ENCODE measurements at places on chromosomes 7 and 10.

DNA sequence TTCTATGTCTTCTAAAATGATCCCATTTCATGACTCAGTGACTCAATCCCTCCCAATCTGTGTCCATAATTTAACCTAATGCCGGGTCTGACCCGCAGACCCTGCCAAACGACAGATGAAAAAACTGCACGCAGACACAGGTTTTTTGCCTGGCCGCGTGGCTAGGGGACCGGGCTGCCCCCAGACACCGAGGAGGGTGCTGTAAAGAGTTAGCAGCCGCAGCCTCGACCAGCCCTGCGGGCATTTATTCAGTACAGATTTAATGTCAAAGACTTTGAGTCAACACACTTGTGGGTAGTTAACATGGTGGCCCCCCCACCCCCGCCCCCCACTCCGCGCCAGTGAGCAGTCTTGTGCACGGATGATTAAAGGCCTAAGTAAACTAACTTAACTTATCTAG, 1324.7 kb downstream of the GATA3 start:
- no peak for DNase-seq

DNA sequence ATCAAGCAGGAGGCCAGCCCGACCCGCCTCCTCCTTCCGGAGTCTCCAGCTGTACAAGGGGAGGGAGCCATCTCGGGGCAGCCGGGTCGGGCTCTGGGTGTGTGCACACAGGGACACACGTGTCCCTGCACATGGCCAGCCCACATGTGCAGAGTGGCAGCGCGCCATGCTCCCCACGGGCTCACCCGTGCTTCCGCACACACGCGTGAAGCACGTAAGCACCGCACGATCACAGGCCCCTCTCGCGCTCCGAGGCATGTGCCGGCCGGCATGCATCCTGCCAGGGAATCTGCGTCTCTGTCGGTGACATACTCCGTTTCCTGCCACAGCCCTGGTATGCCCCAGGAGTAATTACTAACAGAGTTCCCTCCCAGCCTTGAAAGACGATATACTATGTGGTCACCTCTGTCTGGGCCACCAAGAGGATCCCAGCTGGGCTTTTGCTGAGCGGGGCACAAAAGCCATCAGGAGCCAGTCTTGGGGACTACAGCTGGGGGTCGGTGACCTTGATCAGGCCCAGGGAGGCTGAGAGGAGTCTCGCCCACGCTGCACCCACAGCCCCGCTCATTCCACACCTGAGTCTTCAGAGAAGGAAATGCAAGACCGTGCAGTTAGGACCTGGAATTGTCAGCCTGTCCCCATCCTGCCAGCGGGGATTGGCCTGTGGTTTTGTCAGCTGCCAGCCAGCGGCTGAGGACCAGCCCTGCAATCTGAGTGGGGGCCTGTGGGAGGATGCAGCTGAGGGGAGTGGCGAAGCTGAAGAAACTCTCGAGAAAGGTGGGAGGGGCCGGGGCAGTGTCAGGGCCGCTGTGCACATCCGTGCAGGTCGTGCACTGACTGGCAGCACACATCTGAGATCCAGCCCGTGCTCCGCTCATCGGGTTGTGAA, 11.0 kb upstream of the LFNG start:
- DNase-seq = no peak

GRCh38 chr7:123789817-123790216, 41.0 kb upstream of the WASL start:
- DNase-seq = no peak

GRCh38 chr7:135616136-135616535, 46.2 kb upstream of the STMP1 start:
- DNase-seq = no peak

GRCh38 chr7:12670000-12670729, 17.3 kb upstream of the ARL4A start:
- no peak for DNase-seq

DNA sequence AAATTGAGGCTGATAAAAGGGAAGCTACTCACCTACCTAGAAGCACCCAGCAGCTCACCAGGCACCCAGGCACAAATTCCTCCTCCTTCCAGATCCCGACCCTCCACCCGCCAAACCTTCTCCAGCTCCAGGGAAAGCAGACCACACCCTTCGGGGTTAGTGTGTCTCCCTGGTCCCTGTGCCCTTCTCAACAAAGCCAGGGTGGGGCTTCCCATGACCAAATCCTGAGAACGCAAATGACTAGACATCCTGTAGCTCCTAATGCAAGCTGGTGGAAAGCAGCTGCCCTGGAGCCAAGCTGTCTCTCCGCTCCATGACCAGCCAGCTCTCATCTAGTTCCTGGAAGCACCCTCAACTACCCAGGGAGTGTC, 4.4 kb downstream of the TBX20 start:
- no peak for DNase-seq

DNA sequence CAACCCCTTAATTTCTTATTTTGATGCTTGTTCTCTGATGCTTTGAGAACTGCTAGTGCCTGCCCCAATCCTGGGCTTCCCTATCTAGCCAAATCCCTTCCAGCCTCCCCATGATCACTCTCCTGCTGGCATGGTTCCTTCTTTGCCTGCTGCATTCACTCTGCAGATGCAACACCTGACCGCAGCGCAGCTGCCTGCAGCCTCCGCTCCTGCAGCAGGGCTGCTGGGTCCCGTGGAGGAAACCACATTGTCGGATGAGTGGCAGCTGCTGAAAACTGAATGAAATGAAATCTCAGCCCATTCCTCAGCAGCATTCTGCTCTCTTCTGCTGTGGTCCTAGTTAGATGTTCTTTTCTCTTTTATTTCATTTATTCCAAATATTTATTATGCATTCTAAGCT, 320.3 kb downstream of the CCDC3 start:
- no peak for DNase-seq

DNA sequence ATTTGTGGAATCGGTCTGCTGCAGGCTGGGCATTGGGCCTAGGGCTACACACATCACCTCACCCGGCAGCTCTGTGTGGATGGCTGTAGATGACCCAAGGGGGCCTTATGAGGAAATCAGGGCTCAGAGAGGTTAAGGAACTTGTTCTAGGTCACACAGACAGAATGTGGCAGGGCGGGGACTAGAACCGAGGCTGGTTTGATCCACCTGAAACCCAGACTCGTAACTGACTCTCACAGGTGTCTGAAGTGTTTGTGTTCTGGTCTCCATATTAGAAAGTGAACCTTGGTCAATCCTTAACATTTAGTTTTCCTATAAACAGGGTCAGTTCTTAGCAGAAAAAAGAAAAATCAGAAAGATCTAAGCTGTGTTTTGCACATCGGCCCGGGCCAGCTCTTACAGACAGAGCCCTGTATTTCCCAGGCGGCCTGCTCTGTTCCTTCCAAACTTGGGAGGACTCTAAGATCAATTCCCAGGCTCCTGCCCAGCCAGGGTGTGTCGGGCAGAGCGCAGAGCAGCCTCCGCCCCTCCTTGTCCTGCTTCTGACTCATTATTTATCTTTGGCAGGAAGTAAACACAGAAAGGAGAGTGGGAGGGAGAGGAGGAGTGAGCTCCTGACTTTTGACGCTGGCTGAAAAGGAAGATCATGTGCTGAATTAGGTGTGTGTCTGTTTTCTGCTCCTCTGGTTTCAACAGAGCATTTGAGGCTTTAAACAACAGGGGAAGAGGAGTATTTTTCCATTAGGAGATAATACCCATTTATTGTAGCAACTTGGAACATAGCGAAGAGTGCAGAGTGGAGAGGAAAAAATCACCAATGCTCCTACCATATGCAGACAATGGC, 74.1 kb downstream of the TACC2 start:
- DNase-seq = peak; percentile 28

- no peak for DNase-seq
These were observed 357.6 kb downstream of the DPP6 start for GRCh38 chr7:154409703-154410311.

DNA sequence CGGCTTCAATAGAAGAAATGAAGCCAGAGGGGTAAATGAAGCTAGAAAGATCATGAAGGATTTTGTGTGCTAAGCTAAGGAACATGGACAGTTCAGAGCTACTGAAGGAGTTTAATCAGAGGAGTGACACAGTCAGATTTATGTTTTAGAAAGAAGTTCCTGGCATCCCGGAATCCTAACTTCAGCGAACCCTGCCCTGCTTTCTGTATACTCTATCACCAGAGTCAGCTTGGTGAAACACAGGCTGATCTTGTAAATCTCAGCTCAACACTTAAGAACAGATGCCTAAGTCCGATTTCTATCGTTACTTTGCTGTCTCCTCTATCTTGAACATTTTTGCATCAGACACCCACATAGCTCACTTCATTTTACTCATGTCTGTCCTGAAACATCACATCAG, 9.1 kb downstream of the AHR start:
- DNase-seq = no peak

DNA sequence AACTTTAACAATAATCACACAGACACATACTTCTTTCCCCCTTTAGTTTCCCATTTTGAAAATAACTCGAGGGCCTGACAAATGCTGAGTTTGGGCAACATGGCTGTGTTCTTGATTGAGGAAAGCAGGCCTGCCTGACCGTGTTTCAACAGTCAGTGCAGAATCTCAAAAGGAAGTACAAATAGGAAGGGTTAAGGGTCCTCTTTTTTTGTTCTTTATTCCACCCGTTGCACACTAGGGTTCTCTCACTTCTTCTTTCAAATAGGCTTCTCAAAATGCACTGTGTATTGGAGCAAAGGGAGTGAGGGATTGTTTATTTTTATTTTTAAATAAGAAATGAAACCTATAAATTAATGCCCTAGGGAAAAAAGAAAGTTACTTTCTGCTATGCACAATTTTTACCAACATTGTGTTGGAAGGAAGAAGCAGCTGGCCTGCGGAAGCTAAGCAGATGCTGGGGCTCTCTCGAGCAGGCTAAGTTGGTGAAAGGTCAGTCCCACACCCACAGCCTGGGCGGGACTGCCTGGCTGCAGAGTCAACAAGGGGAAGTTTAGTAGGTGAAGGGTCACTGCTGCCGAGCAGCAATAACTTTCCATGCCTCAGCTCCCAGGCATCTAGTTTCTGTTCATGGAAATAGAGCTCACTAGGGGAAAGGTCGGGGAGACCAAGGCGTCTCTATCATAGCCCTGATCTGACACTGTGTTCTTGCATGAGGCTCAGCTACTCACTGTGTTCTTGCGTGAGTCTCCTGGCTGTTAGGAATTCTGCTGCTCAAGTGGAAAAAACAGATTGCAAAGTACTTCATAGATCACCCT, 12.2 kb upstream of the PDK4 start:
- DNase-seq = no peak

DNA sequence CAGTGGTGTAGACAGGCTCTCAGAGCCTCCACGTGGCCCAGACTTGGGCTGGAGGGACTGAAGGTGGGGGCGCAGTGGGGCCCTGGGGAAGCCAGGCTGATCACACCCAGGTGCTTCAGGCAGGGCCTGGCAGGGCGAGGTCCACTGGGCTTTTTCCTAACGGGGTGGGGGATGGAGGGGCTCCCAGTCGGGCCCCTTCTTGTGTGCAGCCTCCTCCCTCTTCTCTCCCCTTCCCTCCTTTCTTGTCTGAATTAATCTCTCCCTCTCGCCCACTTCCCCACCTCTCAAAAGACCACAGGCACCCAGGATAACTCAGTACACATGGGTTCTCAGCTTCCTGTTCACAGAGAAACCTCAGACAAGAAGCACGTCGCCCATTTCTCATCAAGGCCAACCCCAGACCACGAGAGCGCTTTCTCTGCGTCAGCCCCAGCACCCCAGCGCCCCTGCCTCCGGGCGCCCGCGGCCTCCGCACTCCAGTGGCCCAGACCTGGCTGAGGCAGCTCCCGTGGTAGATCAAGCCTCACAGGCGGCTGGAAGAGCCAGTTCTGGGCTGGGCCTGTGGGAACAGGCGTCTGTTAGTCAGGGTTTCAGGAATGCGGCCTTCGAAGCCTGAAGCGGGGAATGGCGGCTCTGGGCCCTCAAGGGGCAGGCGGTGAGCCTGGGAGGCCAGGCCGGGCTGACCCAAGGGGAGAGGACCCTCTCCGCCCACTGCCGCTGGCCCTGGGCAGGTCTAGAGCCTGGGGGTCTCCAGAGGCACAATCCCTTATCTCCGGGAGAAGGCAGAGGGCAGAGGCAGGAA, 50.6 kb downstream of the PWWP2B start:
- DNase-seq = no peak

DNA sequence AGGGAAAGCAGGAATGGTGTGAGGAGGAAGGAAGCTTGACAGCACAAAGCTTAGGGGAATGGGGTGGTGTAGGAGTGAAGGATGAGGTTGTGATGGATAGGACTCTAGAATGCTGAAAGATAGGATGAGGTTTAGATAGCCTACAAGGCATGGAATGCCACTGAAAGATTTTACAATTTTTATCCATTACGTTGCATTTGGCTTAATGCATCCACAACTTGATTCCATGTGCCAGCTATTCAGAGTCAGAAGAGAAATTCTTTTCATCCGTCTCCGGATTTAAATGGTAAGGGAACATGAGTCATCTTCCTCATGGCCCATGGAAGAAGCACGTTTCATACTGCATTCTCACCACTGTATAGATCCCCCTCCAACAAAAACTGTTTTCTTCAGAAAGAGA, 212.4 kb upstream of the BMPER start:
- no peak for DNase-seq

GRCh38 chr7:127221731-127222130, 31.0 kb downstream of the GRM8 start:
- no peak for DNase-seq

- DNase-seq = no peak
These were observed 108.4 kb upstream of the ZMIZ1 start for GRCh38 chr10:78960316-78960800.

GRCh38 chr10:116741391-116742351, 695 bp downstream of the HSPA12A start:
- no peak for DNase-seq

GRCh38 chr10:6465854-6466601, 114.0 kb downstream of the PRKCQ start:
- DNase-seq = no peak

DNA sequence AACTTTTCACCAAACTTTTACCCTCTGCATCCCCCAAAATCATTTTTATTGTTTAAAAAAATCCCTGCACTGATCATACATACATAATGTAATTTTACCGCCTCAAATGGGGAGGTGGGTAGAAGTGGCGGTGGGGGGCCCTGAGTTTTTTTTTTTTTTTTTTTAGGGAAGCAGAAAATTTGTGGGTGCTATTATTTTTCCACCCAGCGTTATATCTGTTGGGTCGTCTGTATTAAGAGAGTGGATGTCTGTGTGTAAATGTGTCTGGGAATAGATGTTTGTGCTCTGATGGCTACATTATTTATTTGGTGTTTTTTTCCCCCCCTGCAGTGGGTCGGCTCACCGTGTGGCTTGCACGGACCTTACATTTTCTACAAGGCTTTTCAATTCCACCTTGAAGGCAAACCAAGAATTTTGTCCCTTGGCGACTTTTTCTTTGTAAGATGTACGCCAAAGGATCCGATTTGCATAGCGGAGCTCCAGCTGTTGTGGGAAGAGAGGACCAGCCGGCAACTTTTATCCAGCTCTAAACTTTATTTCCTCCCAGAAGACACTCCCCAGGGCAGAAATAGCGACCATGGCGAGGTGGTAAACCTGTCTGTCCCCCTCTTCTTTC, 438 bp downstream of the ARID5B start:
- DNase-seq = no peak

- peak; percentile 86 for DNase-seq
These were observed 108.1 kb upstream of the AGR3 start for GRCh38 chr7:16989811-16990413.

GRCh38 chr7:155578016-155578415, 31.7 kb upstream of the CNPY1 start:
- DNase-seq = no peak

- peak; percentile 19 for DNase-seq
These were observed 59.7 kb upstream of the CCDC6 start for GRCh38 chr10:59965899-59966650.

Data from NCI-H2081 (cell line).